ENCODE measurements at places on chromosomes 13 and 19.

- no peak for DNase-seq
Measured at GRCh38 chr13:98111168-98112098, 31.5 kb upstream of the FARP1 start.

DNA sequence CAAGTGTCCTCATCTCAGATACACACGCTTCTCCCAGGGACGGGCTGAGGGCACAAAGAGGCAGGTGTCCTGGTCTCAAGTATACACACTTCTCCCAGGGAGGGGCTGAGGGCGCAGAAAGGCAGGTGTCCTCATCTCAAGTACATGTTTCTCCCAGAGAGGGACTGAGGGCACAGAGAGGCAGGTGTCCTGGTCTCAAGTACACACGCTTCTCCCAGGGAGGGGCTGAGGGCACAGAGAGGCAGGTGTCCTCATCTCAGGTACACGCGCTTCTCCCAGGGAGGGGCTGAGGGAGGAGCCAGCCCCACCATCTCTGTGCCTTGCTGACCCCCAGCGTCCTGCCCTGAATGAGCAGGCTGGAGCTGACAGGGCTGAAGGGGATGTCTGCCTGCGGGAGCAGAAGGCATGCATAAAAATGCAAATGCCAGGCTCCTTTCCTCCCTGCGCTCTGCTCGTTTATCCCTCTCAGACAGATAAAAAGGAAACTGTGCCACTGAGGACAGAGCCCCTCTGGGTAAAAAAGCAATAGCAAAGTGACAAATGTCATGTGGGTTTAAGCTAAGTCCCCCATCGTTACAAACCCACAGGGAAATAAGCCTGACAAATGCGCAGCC is 96.1 kb upstream of the UQCRFS1 start:
- DNase-seq, result peak; percentile 44

GRCh38 chr13:42181381-42181953 is 90.5 kb upstream of the AKAP11 start:
- no peak for DNase-seq

DNA sequence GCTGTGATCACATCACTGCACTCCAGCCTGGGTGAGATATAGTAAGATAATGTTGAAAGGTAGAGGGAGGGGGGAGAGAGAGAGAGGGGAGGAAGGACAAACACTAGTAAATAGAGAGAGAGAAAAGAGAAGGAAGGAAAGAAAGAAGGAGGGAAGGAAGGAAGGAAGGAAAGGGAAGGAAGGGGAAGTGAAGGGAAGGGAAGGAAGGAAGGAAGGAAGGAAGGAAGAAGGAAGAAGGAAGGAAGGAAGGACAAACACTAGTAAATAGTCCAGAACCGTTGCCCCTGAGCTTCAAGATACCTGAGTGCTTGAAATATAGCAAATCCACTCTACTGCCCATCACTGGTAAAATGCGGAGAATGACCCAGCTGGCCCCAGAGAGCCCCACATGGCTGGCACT is 156.5 kb upstream of the ZNF507 start:
- DNase-seq, result no peak

DNA sequence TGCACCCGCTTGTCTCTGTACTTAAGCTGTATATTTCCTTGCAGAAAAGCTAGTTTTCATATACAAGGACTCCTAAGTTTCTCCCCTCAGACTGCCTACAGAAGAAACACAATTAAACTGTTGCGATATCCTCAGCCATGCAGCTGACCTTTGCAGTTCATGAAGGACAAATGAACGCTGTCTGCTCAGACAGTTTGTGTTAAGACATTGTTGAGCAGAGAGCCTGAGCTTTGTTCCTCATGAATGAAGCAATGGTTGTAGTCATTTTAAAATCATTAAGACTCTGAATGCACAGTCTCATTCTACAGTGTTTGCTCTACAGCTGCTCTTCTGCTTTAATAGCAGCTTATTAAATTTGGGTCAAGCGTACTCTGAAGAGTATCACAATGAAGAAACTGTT is 23.2 kb upstream of the MAB21L1 start:
- DNase-seq, result no peak

DNA sequence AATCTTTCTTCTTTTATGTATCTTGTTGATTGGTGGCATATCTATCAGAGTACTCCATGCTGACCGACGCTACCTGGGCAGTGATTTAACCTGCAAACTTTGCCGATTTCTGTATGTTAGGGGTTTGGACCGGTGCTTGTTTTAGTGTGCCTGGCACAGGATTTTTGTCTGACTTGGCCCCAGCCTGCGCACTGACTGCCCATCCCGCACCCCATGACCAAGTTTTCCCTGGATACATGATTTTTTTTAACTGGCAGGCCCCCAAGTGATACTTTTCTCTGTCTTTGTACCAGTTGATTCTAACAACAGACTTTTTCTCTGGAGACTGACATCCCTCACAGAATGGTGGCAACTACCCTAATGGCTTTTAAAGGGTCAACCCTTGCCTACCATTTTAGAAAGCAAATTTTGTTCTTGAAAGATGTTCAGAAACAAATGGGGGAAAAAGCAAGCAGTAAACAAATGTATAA is 69.0 kb upstream of the C1QTNF9B start:
- no peak for DNase-seq

DNA sequence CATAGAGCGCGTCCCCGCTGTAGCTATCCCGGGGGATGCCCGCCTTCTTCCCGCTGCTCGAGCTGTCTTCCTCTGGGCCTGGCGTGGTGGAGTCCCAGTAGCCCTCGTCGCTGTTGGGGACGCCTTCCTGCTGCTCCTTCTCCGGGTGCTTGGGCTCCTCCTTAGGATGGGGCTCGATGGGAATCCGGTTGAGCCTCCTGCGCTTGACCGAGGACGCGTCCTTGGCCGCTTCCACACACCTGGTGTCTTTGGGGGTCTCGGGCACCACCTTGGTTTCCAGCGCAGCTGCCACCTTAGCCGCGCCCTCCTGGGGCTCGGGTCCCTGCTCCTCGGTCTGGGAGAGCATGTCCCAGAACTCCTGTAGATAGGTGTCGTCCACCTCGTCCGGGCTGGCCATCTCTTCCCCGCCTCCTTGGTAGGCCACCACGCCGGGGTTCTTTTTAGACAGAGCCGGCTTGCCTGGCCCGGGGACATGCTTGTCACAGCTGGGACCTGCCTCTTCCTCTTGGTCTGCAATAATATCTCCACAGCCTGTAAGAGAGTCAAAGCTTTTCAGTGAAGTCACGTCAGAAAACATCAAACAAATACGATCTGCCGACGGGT is 2.0 kb downstream of the AMER2 start:
- DNase-seq, result peak; percentile 67

DNA sequence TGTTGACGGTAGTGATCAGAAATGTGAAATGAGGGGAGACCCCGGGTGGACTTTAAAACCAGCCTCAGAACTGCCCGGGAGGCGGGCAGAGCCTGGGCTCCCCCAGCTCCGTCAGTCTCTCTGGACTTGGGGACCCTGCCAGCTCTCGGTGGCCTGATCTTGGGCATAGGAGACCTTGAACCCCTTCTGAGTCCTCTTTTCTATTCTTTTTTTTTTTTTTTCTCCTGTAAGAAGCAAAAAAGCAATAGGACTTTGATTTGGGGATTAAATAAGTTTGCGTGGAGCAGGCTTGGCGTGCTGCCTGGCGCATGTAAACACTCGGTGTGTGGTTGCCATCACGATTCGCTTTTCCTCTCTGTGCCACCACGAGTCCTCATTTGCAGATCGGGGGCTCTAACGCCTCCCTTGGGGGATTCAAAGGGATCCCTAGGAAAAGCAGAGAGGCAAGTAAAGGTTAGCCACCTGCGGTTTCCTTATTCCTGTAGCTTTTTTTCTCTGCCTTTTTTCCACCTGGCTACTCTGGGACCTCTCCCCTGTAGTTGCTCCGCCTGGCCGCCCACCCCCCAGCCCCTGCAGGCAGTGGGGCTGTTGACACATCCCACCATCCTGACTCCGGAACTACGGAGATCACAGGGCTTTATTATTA is 1.3 kb downstream of the SAFB start:
- peak; percentile 34 for DNase-seq

GRCh38 chr13:48315969-48316650 is 12.6 kb downstream of the RB1 start:
- DNase-seq, result peak; percentile 41

DNA sequence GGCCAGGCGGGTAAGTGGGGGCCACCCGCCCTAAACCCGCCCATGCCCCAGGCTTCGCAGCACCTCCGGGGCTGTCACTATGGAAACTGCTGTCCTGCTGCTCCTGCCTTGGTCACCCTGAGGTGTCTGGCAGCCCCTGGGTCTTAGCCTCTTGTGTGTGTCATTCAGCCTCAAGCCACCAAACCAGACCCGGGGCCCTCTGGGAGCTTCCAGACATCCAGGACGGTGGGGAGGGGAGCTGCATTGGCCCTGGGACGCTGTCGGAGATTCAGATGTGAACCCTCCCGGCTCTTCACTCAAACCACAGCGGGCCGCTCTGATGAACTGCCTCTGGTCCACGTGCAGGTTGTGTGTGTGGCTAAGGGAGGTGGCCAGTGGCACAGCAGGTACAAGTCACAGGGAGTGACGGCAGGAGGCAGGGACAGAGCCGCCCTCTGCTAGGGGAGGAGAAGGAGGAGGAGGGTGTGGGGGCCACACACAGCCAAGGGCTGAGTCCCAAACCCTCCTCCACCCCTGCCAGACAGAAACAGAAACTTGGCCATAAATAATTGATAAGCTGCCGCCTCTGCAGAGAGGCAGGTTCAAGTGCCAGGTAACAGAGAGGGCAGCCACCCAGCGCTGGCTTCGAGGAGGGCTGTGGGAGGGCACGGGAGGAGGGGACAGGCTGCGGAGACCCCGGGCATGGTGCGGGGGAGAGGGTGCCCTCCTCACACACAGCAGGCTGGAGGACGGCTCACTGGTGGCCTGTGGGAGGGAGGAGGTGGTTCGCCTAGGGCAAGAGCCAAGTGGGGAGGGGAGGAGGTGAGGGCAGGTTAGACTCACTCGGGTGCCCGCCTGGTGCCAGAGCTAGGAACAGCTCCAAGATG is 8.0 kb downstream of the NANOS3 start:
- no peak for DNase-seq

DNA sequence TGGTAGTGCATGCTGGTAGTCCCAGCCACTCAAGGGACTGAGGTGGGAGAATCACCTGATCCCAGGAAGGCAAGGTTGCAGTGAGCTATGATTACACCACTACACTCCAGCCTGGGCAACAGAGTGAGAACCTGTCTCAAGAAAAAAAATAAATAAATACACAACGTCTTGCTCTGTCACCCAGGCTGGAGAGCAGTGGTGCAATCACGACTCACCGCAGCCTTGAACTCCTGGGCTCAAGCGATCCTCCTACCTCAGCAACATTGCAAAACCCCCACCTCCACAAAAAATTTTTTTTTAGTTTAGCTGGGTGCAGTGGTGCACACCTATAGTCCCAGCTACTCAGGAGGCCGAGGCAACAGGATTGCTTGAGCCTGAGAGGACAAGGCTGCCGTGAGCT is 8.8 kb downstream of the TPM4 start:
- no peak for DNase-seq

DNA sequence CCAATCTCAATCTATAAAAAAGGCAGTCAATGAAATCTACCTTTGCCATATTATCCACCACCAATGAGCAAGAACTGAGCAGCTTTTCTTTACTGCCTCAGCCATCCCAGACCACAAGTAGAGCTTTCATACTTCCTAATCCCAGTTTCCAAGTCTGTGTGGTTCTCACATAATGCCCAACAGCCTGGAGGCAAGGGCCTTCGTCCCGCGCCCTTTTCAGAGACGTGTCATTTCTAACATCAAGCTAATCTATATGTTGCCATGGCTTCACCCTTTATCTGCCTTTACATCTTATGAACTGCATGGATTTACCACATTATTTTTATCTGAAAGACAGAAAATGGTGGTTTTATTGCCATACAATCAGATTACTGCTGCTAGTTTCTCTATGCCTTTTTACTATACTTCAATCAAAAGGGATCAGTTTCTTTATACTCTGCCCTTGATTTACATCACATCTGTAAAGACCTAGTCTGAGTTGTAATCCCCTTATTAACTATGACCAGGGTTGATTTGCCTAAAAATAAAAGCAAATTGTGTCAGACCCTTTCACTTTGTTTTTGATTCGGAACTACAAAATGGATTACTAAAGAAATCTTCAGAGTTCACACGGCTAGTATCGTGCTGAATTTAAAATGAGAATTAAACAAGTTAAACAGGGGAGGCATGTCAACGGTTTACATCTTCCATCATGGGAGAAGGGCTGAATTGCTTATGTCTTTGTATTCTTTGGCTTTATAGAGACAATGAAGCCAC is 5.9 kb downstream of the EFNB2 start:
- peak; percentile 80 for DNase-seq

DNA sequence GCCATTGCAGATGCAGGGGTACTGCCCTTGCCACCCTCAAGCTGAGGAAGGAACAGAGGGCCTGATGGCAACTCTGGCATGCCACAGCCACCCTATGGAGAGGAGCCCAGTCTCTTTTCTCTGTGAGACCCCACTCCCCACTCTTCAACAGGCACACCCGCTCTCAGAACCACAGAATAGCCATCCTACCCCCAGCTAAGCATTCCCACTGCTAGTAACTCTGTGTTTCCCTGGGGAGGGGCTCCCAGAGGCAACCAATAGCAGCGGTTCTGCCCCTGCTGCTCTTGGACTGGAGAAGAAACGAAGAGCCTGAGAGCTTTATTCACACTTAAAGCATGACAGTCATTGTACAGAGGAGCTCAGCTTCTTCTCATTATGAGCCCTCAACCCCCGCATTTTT is 49.3 kb downstream of the UBL3 start:
- no peak for DNase-seq

DNA sequence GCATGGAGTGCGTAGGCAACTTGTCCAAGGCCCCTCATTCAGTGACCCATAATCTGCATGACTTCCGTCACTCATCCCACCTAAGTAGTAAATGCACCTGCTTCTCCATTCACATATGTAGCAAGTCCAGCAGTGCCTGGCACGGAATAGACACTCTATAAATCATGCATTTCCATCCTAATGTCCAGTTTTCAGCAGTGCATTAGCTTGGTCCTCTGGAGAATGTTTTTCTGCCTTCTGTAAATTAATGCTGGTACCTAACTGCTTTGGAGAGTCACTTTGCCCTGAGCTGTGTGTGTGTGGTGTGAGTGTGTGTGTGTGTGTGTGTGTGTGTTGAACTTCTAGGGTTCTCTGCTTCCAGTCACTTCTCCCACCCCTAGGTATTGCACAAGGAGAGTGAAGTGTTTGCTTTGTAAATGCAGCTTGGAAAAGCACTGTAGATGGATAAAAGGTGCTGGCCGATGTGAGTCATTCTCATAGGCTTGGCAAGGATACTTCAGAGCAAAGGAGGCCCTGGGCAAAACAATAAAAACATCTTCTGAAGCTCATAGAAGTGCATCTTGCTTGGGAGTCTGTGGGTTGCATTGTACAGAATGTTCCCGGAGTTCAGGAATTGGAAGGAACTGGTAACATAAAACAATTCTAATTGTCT is 181.8 kb downstream of the KATNAL1 start:
- no peak for DNase-seq

- DNase-seq, result peak; percentile 63
Measured at GRCh38 chr19:41595258-41595889, 19.4 kb downstream of the CEACAM21 start.

Data from brain (organoid and tissue), 16 donors.